Mucosa of descending colon (tissue), 3 donors: ENCODE measurements at places on chromosomes 13 and 19. TPM values are rescaled to one million over a fixed set of nuclear protein-coding genes. Genes with fewer than 3 reads are reported as not detected.

- no peak for DNase-seq
These were observed 40.5 kb upstream of the VSTM2B start for GRCh38 chr19:29485293-29485692.

- no peak for DNase-seq
These were observed 78.8 kb downstream of the ZNF726 start for GRCh38 chr19:23993440-23993839.

DNA sequence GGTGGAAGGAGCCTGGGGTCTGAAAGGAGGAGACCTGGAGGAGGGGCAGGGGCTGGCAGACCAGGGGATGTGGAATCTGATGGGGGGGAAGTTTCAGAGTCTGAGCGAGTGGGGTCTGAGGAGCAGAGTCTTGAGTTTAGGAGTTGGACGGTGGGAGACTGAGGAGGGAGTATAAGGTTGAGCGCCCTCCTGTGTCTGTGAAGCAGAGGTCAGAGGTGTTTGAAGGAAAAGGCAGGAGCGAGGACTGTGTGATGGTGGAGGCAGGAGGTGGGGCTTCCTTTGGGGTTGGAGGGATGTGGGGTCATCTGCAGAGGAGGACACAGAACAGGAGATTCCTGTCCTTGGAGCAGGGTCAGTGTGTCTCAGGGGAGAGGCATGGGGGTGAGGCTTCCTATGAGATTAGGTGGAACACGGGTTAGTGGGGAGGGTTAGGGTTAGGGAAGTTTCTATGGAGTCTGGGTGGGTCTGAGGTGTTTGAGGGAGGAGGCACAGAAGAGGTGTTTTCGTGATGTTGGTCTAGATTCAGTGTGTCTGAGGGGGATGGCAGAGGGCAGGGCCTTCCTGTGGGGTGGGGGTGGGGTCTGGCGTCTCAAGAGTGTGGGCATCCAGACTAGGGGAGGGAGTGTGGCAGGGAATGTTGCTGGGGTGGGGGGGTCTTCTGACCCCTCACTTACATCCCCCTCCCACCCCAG is 8.3 kb downstream of the RYR1 start:
- no peak for DNase-seq

DNA sequence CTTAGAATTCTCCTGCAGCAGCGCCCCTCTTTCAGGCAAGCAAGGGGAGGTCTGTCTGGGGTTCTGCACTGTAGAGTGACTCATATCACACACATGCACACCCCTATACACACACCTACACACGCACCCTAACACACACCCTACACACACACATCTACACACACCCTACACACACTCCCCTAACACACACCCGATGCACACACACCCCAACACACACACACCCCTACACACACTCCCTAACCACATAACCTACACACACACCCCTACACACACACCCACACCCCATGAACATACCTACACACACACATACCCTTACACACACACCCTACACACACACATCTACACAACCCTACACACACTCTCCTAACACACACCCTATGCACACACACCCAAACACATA is 493.2 kb downstream of the IRS2 start:
- DNase-seq, result no peak

GRCh38 chr13:44293374-44293773 is 80.2 kb upstream of the SERP2 start:
- no peak for DNase-seq

GRCh38 chr19:55635334-55635717 is 5.5 kb upstream of the ZNF580 start:
- DNase-seq, result peak; percentile 54

- DNase-seq, result no peak
These were observed 172.8 kb downstream of the KATNAL1 start for GRCh38 chr13:30134578-30134977.

DNA sequence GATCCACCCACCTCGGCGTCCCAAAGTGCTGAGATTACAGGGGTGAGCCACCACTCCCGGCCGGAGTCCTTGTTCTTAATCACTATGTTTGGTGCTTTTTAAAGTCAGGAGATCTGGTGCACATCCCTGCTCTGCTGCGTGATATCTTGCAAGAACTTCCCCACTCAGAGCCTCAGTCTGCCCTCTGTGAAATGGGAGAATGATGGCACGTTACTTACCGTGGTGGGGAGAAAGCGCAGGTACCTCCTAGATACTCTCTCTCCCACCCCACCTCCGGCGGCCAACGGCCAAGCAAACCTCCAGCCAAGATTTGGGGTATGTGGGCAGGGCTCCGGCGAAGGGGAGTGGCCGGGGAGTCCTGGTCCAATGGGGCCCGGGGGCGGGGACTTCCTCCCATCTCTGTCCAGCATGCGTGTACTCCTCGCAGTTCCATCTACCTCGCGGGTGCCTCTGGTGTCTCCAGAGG is at the start of gene RYR1:
Gene RYR1 (plus strand): TSS at position 424 of the 466 bp plus-strand sequence. CDS start 139 bp downstream, outside the sequence.
- peak; percentile 47 for DNase-seq

DNA sequence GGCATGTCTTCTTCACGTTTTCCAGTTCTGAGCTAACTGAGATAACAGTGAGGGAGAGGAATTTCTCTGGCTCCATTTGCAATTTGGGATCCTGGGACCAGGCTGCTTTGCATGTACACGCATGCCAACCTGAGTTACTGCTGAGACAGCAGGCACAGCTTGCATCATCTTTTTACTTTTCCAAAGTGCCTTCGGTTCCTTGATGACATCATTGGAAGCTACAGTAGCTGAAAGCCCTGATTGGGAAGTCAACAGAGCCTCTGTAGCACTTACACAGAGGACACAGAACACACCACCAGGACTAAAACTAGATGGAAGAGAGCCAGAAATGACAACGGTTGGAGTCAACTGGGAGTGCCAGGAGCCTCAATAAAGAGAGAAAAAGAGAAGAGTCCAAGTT is 399.1 kb upstream of the GPC6 start:
- DNase-seq, result no peak

- no peak for DNase-seq
These were observed 3.8 kb upstream of the GRTP1 start for GRCh38 chr13:113367771-113368170.

DNA sequence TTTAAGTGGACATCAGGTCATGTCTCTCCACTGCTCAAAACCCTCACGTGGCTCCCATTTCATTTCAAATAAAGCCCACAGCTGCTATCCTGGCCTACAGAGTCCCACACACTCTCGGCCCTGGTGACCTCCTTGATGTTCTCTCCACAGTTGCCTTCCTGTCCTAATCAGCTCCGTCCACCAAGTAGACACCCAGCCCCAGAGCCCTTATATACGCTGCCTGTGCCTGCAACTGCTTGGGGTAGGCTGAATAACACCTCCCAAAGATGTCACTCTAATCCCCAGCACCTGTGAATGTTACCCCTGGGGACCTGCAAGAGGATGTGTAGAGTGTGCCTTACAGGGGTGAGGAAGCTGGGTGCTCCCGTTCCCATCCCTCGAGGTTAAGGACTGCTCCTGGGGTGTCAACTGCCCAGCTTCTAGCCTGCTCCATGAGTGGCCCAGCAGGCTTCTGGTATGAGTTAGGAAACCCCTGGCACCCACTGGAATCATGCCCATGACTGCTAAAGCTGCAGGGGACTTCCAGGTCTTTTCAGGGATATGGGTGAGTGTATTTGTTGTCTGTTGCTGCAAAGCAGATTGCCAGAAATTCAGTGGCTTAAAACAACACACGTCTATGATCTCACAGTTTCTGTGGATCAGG is 6.0 kb downstream of the FAM187B start:
- DNase-seq, result no peak

The ACER1 gene
- total RNA-seq, result not detected

DNA sequence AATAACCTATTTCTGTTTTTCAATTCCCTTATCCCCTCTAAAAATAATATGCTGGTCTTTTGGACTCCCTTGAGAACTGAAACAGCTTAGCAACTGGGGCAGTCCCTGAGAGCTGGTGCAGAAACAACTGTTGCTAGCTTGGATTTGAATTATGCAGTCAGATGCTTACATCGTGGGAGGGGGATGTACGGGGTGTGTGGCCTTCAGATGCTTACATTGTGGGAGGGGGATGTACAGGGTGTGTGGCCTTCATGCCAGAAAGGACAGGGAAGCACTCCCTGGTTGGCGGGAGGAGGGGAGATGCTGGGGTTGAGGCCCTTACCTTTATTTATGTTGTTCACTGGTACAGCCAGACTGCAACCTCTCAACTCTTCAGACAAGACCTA is 25.6 kb downstream of the LRCH1 start:
- no peak for DNase-seq

DNA sequence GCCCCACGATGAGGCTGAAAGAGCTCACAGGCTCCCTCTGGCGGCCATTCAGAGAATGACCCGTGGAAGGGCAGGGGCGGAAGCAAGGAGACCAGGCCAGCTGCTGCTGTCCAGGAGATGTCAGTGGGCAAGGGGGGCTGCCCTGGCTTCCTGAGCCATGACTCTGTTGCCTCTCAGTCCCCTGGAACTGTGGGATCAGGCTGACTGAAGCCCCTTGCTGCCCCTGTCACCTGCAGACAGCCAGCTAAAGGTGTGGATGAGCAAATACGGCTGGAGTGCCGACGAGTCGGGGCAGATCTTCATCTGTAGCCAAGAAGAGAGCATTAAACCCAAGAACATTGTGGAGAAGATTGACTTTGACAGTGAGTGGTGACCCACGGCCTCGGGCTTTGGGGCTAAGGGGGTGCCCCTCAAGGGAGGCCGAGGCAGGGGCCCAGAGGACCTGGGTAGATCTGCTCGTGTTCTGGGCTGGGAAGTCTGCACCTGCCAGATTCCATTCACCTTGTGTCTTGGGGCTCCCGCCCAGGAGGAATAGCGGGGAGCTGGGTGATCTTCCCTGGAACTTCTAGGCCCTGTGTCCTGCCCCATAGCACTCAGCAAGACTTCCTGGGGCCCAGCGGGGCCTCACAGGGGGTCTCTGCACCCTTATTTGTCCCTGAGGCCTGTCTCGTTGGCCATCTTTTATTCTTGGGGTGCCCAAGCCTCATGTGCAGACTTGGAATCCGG is 12.5 kb upstream of the ACTN4 start:
- peak; percentile 86 for DNase-seq

- DNase-seq, result peak; percentile 98
These were observed at the start of gene ZNF554 for GRCh38 chr19:2819540-2820111. Gene ZNF554 (plus strand): TSS chr19:2819868. CDS start chr19:2820072, 204 bp downstream.

The ZNF329 gene
- 10.3 TPM for total RNA-seq

DNA sequence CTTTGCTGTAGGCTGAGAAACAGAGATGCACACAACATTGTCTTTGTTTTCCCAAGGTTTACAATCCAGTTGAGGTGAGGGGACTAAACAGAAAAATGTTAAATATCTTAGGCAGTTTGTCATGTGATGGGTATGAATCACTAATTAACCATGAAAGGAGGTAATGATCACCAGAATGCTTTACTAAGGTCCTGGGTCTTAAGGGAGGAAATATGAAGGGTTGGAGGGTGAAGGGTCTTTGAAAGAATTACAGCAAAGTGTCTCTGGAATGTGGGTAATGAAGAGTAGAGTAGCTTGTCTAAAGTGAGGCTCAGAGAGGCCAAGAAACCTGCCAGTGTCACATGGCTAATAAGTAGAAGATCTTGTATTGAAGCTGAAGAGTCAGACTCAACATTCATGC is 19.0 kb downstream of the BIVM start:
- DNase-seq, result no peak

The DNAAF3 gene
- total RNA-seq, result 0.54 TPM

- DNase-seq, result no peak
These were observed 323.8 kb downstream of the LMO7 start for GRCh38 chr13:75959861-75960481.

The SLC25A41 gene
- total RNA-seq, result 1.4 TPM

DNA sequence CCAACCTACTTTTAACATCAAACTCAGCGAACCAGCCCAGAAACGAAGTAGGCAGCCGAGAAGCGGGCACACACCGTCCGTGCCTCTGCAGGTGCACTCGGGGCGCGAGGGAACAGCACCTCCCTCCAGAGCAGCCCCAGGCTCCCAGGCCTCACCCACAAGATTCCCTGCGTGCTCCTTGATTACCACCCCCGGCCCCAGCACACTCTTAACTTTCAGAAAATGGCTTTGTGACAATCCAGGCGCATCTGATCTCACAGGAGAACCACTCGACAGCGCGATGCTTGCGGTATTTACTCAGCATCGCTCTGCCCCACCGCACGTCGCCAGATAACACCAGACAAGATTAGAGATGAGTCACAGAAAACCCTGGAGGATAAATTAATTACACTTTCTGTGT is 134.9 kb upstream of the SPACA7 start:
- no peak for DNase-seq

GRCh38 chr19:13764821-13765394 is 586 bp downstream of the MRI1 start:
- peak; percentile 62 for DNase-seq

GRCh38 chr19:44603201-44603945 is 10.0 kb upstream of the IGSF23 start:
- no peak for DNase-seq

- no peak for DNase-seq
These were observed 2.2 kb downstream of the FXYD3 start for GRCh38 chr19:35117799-35118198.

DNA sequence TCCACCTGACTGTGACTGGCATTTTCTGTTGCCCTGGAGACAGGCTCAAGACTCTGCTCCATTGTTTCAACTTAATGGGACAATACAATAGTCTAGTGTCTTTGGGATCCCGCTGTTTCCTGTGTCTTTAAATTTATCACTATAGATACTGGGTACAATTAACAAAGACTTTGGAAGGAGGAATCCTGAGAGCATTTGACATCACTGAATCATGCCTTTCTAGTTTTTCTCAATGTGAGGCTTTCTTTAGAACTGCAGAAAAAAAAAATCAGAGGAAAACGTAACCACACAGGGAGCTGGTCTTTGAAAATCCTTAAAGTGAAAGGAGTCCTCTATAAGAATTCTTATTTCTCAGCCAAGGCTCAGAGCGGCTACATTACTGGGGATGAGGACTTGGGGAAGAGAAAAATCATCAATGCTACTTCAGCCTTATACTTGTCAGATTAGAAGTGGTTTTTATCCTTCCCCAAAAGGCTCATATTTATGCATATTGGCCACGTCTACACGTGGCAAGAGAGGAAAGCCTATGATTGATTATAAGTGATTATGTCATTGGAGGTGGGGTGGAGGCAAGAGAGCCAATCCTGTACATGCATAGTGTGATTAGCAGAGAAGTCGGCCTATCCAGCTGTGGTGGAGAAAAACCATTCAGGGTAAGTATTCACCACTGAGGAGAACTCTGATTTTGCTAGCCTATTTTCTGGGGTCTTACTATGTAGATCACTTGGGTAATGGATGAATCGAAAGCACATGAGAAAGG is 34.4 kb upstream of the UBL3 start:
- DNase-seq, result no peak

GRCh38 chr13:22111152-22111783 is 440.4 kb downstream of the FGF9 start:
- no peak for DNase-seq

The SLC27A5 gene
- 1.6 TPM for total RNA-seq

GRCh38 chr13:99279637-99280036 is 21.5 kb upstream of the GPR18 start:
- DNase-seq, result no peak

DNA sequence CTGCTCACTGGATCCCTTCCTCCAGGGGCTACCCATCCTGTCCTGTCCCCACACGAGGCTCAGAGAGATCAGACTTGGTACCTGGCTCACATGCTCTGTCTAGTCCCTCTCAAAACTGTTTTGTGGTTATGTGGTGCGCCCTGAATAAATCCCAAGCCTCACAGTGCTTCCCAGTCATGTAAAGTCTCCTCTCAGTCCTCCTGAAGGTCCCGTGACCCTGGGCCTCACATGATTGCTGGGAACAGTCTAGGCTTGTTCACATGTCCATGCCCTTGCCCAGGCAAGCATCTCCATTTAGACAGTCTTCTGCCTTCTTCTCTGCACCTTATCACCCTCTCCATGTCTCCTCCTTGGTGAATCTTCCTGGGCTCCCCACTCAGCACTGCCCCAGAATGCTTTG is 36.0 kb upstream of the POU2F2 start:
- no peak for DNase-seq

GRCh38 chr13:45545686-45546409 is 69.7 kb downstream of the ERICH6B start:
- no peak for DNase-seq
